Mesenchymal stem cell (in vitro differentiated cells and primary cell): ENCODE measurements at places on chromosomes 16 and 17.

DNA sequence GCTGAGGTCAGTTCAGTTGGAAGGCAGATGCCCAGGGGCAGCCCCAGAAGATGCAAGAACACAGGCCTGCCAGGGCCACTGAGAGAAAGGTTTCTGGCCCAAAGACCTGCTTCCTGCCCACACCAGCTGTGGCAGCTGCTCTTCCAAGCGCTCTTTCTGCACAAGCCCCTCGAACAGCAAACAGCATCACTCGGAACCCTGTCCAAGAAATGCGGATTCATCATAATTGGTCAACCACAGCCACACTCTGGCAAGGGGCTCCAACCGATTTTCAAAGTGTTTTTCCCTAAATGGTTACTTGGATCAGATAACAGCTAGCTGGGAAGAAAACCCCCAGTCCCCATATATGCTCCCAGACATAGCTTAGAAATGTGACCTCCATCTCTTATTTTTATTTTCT is 71.1 kb upstream of the DNAH17 start:
- DNase-seq: no peak

GRCh38 chr17:40307001-40307730 is 1.8 kb upstream of the RARA start:
- peak; percentile 74 for DNase-seq

DNA sequence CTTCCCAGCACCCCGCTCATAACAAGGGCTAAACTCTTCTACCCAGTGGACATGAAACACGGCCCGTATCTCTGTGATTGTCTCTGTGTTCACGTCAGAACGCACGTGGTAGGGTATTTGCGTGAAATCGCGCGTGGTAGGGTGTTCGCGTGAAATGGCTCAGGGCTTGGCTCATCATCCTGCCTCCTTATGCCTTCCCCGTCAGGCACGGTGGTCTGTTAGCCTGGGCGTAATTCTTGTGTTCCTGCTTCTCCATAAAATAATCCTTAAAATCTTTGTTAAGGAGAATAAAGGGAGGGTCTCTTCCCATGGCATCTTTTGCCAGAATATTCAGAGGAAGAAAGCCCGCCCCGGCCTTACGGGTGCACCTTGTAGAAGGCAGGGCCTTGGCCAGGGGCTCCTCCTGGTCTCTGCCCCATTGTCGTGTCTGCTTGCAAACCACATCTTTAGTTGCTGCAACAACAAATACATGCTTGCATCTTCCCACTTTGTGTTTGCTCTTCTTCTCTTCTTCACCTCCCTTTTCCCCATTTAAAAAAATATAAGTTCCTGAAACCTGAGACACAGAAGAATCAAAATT is 116.7 kb upstream of the CHMP6 start:
- DNase-seq: no peak

DNA sequence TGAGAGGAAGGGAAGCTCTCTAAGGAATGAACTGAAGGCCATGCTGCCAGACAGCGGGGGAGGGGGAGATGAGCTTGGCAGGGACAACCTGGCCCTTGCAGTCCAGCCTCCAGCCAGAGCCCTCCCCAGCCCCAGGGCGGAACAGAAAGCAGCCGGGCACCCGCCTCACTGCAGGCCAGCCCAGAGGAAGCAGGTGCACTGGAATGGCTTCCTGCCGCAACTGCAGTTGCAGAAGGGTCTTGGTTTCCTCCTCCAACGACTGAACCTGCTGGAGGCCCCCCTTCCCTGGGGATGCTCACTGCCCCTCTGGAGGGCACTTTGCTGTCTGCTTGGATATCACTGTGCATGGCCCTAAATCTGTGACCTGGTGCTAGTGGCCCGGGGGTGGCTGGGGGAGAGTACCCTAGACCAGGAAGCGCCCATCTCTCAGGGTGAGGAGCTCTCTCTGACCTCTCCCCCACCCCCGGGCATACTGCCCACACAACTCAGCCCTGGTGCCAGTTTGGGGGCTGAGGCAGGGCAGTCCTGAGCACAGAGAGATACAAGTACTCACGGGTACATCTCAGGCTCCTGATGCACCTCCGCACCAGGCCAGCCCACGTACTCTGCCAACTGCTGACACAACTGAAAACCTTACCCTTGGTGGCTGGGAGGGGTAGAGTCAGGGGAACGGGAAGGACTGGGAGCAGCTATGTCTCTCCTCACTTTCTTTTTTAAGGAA is 41.1 kb downstream of the MYO18A start:
- no peak for DNase-seq

DNA sequence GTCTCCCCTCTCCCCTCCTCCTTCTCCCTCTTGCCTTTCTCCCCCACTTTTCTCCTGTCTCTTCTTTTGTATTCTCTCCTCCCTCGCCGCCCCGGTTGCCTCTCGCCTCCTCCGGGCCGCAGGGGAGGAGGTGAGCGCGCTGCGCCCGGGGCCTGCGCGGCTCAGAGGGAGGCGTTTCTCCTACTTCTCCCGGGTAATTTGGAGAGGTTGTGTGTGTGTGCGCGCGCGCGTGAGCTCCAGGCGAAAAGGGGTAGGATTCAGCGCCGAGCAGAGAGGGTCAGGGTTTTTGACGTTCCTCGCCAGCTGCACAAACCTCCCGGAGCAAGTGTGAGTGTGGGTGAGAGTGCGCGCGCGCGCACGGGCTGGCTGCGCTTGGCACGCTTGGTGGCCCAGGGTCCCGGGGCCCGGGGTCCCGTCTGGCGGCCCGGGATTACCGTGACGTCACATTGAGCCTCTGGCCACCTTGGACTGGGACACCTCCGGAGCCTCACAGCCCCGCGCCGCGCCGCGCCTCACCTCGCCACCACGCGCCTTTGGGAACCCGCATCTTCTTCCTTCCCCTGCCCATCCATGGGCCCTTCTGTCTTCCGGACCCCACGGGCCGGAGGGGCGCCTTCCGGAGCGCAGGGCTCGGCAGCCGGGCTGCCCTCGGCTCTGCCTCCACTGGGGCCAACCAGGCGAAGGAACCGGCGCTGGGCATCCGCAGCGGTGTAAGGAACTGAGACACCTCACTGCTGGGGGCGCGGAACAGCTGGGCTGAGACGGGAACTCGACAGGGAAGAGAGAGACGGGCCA is 479 bp downstream of the IRX6 start:
- no peak for DNase-seq

DNA sequence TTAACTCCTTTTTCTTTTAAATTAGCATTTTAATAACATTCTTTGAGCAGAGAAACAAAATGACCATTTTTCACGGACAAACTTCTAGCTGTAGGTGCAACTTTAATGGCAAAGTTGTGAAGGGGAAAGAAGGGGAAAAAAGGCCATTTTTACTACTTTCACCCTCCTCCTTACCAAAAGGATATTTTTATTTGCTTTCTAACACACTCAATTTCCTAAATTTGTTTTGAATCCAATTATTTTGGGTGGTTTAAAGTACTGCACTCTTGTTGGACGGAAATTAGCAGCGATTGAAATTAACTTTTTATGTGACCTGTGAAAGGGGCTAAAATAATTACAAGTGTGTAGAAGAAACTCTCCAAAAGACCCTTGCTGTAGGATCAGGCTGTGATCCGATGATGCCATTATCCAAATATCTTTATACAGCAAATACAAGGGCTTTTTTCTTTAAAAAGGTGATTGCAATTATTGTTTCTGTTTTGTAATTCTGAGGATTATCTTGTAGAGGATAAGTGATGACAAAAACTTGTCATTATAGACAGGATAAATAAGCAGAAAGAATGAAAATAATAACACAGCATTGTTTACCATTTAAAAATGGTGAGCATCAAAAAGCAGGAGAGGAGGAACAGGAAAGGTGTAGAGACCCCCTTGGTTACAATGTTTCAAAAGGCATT is 42.4 kb downstream of the SNX11 start:
- no peak for DNase-seq
